ENCODE measurements at places on chromosomes 4 and X.

DNA sequence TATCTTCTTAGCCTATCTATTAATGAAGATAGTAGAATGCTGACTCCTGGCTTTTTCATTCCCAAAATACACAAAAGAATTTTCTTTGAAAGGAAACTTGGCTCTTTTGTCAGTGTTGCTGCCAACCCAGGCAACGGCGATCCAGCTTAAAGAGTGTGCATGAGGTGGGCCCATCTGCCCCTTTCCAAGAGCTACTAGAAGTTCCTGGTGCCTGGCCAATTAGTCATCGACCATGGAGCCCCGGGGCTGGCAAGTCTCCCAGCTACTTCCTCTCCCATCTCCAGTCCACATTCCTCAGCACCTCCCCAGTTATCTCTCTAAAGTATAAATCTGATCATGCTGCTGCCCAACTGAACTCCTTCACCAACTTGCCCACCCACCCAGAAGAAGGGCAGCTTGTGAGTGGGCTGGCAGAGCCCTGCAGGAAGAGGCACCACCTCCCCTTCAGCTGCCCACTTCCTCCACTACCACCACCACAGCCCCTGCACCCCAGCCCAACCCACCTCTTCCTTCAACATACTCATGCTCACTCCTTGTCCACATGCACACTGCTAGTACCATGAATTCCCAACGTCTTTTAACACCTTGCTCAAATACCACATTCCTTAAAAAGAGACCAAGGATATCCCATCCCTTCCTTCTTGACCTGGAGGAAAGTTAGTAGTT is 158.2 kb upstream of the MAP3K15 start:
- peaks cover 4% of the 10 kb centered on the region for H3K36me3 ChIP-seq
- no peaks in the 10 kb centered on the region for H3K27me3 ChIP-seq
- no peak for DNase-seq
- H3K4me1 ChIP-seq: peaks cover 50% of the 10 kb centered on the region
- H3K27ac ChIP-seq: no peak overlapping the region

GRCh38 chrX:49186125-49187027 is at the start of gene PRICKLE3:
Gene PRICKLE3, minus strand, starts transcription at chrX:49186373. Its CDS starts 76 bp downstream, at chrX:49186297.
- no peaks in the 10 kb centered on the region for H3K36me3 ChIP-seq
- peak; percentile 59 for DNase-seq
- H3K27me3 ChIP-seq: no peaks in the 10 kb centered on the region
- H3K27ac ChIP-seq: peak within 1 kb of the TSS; percentile 58
- H3K4me1 ChIP-seq: peaks cover 12% of the 10 kb centered on the region
- peak within 1 kb of the TSS; percentile 58 for H3K4me3 ChIP-seq

DNA sequence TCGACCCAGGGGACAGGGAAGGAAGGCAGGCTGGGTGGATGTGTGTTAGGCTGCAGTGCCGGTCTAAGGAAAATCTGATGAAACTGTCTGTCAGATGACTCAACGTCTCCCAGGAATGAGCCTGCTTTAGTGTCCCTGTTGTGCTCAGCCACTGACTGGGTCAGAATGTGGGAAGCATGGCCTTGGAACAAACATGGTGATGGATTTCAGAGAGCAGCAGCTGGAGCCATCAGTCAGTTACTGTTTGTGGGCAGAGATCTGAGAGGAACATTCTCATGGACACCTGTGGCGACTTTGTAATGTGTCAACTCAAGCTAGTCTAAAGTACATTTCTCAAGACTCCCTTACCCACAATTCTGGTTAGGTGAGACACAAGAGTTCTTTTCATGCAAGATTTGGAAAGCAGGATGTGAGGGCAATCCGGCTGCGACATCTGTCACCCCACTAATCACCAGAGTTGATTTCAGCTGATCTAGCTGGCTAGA is 63.2 kb downstream of the ANAPC10 start:
- DNase-seq: no peak
- no peaks in the 10 kb centered on the region for H3K27me3 ChIP-seq
- no peak overlapping the region for H3K27ac ChIP-seq
- H3K4me1 ChIP-seq: no peaks in the 10 kb centered on the region
- H3K4me3 ChIP-seq: no peak overlapping the region

DNA sequence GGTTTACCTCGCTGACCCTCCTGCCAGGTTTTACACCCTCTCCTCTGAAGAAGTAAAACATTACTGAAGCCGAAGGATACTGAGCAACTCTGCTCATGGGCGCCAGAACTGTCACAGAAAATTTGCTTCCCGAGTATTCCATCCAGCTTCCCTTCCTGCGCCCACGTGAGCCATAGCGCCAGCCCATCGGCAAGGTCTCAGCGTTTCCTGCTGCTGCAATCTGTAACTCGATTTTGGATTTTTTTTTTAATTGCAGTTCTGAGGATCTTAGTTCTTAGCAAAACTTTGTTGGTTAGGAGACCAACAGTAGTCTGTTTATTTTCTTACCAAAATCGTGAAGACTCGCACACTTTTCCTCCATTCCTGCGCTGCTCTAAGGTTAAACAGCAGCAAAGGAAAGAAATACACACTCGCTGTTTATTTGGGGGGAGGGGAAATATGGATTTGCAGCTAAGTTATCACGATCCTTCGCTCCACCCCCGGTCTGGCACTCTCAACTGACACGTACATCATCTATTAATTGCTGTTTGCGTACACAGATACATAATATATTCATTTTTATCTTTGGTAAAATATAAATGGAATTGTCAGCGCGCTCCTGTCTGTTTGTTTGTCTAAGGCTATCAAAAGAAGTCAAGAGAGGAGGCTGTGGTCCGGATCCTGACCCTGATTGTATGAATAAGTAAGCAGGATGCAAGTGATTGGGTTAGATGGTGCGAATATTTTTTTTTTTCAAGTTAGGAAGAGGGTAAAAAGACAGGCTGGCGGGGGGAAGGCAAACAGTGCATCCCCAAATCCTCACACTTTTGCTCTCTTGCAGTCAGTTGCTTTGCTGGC is at the start of gene TLL1:
TLL1 (plus strand) TSS at position 777 of the 837 bp plus-strand sequence. CDS start 668 bp downstream, outside the sequence.
- no peaks in the 10 kb centered on the region for H3K27me3 ChIP-seq
- H3K4me3 ChIP-seq: no peak within 1 kb of the TSS
- no peak for DNase-seq
- no peak within 1 kb of the TSS for H3K27ac ChIP-seq
- no peaks in the 10 kb centered on the region for H3K4me1 ChIP-seq
- no peaks in the 10 kb centered on the region for H3K36me3 ChIP-seq

GRCh38 chr4:151691639-151692442 is 69.0 kb downstream of the GATB start:
- no peak overlapping the region for H3K4me3 ChIP-seq
- H3K36me3 ChIP-seq: no peaks in the 10 kb centered on the region
- no peak for DNase-seq
- H3K27ac ChIP-seq: no peak overlapping the region
- H3K4me1 ChIP-seq: no peaks in the 10 kb centered on the region
- H3K27me3 ChIP-seq: no peaks in the 10 kb centered on the region

GRCh38 chr4:67700116-67700737 is 728 bp downstream of the UBA6 start:
- peaks cover 56% of the 10 kb centered on the region for H3K4me1 ChIP-seq
- H3K27me3 ChIP-seq: no peaks in the 10 kb centered on the region
- DNase-seq: peak; percentile 30
- H3K36me3 ChIP-seq: no peaks in the 10 kb centered on the region
- H3K27ac ChIP-seq: peak overlapping the region; percentile 94

DNA sequence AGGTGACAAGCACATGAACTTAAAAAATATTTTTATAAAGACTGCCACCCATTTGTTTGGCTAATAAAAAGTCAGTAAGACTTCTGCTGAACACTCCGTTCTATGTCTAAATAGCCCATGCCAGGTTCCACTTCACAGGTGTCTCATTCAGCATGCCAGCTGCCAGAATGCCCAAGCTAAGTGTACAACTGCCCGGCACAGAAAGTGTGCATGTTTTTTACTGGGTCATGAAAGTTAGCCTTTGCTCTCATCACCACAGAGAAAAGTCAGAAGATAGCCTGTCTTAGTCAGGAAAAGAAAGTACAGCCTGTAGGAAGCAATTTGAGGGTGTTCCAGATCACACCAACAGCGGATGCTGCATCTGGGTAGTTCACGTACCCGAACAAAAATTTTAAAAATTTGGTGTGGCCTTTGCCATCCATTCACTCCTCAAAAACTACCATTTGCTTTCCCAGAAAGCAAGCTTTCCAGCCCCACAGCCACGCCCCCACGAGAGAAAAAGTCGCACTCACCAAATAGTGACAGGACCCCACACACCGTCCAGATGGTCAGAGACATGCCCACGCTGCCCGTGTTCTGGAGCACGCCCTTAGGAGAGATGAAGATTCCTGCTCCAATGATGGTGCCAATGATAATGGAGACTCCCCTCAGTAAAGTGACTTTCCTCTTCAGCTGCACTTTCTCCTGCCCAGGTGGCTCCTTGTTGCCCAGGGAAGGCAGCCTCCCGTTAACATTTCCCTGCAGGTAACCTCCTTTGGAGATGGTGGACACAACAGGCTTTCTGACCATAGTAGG is 671 bp downstream of the SLC7A11 start:
- no peak overlapping the region for H3K27ac ChIP-seq
- no peaks in the 10 kb centered on the region for H3K27me3 ChIP-seq
- no peaks in the 10 kb centered on the region for H3K36me3 ChIP-seq
- no peak for DNase-seq

DNA sequence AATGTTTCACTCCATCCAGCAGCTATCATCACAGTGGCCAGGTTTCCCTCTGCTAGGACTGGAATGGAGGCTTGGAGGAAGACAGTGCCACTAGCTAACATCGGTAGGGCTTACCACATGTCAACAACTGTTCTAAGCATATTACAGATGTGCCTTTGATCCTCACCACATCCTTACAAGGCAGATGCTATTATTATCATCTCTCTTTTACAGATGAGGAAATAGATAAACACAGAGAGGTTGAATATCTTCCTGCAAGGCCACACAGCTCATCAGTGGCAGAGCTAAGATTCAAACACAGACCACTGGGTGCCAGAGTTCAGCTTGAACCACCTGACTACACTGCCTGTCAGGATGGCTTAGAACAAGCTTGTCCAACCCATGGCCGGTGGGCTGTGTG is 47.4 kb downstream of the MAMLD1 start:
- H3K27ac ChIP-seq: no peak overlapping the region
- H3K4me3 ChIP-seq: no peak overlapping the region
- DNase-seq: peak; percentile 41
- no peaks in the 10 kb centered on the region for H3K27me3 ChIP-seq

- no peak overlapping the region for H3K27ac ChIP-seq
- peaks cover 28% of the 10 kb centered on the region for H3K4me1 ChIP-seq
- H3K36me3 ChIP-seq: no peaks in the 10 kb centered on the region
- no peak for DNase-seq
- no peaks in the 10 kb centered on the region for H3K27me3 ChIP-seq
- no peak overlapping the region for H3K4me3 ChIP-seq
Observed at GRCh38 chr4:17510582-17510981, 1.3 kb downstream of the QDPR start.

DNA sequence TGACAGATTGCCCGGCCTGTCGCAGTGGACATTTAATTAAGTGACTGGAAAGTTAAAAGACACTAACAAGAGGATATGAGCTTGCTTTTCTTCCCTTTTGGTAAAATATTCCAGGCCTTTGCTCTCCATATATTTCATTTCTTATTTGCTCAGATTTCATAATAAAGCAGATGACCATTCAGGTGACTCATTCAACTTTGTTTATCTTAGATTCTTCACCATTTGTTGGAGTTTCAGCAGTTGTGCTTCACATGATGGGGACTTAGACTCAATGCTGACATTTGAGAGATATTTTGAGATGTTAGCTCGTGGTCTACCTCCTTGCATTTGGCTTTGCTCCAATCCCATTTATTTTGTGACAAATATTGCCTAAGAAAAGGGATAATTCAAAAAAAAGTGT is 312.2 kb downstream of the ARHGAP24 start:
- no peak for DNase-seq
- H3K4me3 ChIP-seq: no peak overlapping the region
- H3K4me1 ChIP-seq: no peaks in the 10 kb centered on the region
- no peak overlapping the region for H3K27ac ChIP-seq
- no peaks in the 10 kb centered on the region for H3K36me3 ChIP-seq
- H3K27me3 ChIP-seq: no peaks in the 10 kb centered on the region

GRCh38 chr4:65310586-65310985 is 359.7 kb downstream of the EPHA5 start:
- no peak overlapping the region for H3K27ac ChIP-seq
- H3K4me3 ChIP-seq: no peak overlapping the region
- no peaks in the 10 kb centered on the region for H3K4me1 ChIP-seq
- H3K27me3 ChIP-seq: no peaks in the 10 kb centered on the region
- DNase-seq: no peak

GRCh38 chrX:7253565-7253964 is 105.6 kb upstream of the PUDP start:
- no peak for DNase-seq
- no peak overlapping the region for H3K27ac ChIP-seq
- no peaks in the 10 kb centered on the region for H3K4me1 ChIP-seq
- no peaks in the 10 kb centered on the region for H3K27me3 ChIP-seq

- no peak for DNase-seq
- H3K27ac ChIP-seq: no peak overlapping the region
- H3K27me3 ChIP-seq: no peaks in the 10 kb centered on the region
- H3K4me3 ChIP-seq: no peak overlapping the region
Observed at GRCh38 chr4:107541511-107541910, 178.5 kb downstream of the PAPSS1 start.

DNA sequence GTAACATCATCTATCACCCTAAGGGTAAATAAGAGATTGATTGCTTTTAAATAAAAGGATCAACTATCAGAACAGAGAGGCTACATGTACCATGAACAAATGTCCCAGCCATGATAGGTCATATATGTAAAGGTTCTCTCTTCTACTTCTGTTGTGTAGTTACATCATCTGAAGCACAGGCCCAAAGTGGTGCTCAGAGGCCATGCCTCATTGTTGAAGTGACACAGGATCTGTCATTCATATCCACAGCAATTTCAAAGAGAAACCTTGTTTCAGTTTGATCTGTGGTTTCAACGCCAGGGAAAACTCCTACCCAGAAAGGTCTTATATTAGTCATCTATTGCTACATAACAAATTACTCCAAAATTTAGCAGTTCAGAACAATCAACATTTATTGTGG is 269.2 kb upstream of the MAOA start:
- H3K27ac ChIP-seq: no peak overlapping the region
- H3K4me1 ChIP-seq: no peaks in the 10 kb centered on the region
- no peaks in the 10 kb centered on the region for H3K27me3 ChIP-seq
- no peak overlapping the region for H3K4me3 ChIP-seq
- H3K36me3 ChIP-seq: no peaks in the 10 kb centered on the region

DNA sequence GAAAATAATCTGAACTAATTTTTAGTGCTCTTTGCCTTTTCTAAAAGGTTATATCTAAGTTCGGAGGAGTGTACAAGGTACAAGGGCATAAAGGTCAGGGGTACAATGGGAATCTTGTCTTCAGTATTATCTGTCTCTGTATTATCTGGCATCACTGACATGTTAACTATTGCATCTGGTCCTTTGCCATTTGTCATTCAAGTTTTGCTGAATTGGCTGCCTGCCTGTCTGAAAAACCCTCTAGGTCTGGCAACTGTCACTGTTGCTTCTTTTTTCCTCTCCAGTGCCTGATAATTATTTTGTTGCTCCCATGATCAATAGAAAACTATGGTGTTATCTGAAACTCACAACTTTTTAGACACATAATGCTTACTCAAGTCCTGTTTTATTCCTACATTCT is 112.5 kb upstream of the STK26 start:
- no peaks in the 10 kb centered on the region for H3K36me3 ChIP-seq
- H3K27me3 ChIP-seq: no peaks in the 10 kb centered on the region
- no peak overlapping the region for H3K4me3 ChIP-seq

- H3K4me3 ChIP-seq: no peak overlapping the region
- no peaks in the 10 kb centered on the region for H3K27me3 ChIP-seq
Observed at GRCh38 chr4:89382439-89382838, 74.8 kb upstream of the GPRIN3 start.

GRCh38 chr4:155774033-155774432 is 15.2 kb downstream of the GUCY1B1 start:
- no peak for DNase-seq
- H3K36me3 ChIP-seq: no peaks in the 10 kb centered on the region
- no peaks in the 10 kb centered on the region for H3K27me3 ChIP-seq
- H3K4me3 ChIP-seq: no peak overlapping the region
- no peak overlapping the region for H3K27ac ChIP-seq
- no peaks in the 10 kb centered on the region for H3K4me1 ChIP-seq

All from CD4-positive, alpha-beta memory T cell (primary cell).